Stimulated activated CD4-positive, alpha-beta T cell treated with anti-CD3 and anti-CD28 coated beads, Interleukin-1b, Interleukin-23, amount 100 ng/mL, for 4 hours (primary cell): ENCODE measurements at places on chromosomes 3 and 15.

DNA sequence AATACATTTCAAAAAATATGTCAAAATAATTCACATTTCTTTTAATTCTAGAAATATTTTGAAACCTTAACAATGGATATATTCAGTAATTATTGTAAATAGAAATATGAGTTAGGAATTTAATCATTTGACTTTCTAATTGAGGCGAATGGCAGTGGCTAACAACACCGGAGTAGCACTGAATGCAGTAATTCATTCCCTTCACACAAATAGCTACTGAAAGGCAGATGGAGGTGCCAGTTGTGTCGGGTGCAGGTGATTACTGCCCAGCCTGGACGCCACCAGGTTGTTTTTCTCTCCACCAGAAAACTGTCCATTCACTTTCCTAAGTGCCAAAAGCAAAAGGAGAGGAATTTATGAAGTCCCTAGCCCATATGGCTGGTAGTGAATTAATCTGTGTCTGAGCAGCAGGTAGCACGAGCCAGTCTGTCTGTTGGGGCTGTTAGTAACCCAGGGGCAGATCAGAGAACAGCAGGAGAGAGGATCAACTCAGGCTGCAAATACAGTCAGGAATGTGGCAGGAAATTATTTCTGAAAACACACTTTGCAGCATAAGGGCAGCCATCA is 79.3 kb upstream of the GMNC start:
- no peak for DNase-seq

GRCh38 chr15:50017522-50017921 is 101.5 kb downstream of the ATP8B4 start:
- DNase-seq: no peak

DNA sequence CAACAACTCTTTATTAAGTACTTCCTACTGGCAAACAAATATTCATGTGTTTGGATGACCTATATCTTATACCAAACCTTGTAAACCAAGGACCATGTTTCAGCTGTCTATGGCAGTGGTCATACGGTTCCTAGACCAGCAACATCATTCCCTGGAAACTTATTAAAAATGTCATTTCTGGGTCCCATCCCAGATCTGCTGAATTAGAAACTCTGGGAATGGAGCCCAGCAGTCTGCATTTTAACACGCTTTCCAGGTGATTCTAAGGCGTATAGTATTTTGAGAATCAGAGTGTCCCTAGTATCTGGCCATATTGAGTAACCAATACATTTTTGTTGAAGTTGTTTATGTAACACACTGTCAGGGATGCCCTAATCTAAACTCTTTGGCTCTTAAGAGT is 363.4 kb upstream of the LRRC3B start:
- no peak for DNase-seq

DNA sequence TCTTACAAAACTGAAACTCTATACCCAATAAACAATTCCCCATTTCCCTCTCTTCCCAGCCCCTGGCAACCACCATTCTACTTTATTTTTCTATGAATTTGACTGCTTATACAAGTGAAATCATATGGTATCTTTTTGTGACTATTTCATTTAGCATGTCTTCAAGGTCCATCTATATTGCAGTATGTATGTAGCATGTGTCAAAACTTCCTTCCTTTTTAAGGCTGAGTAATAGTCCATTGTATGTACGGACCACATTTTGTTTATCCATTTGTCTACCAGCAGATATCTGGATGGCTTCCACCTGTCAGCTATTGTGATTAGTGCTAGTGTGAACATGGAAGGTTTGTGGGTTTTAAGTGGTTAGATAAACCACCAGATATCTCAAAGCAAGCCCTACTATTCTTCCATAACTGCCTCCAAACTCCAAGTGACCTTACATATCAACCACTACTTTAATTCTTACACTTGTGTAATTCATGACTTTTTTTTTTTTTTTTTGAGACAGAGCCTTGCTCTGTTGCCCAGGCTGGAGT is 134.7 kb downstream of the TMCC1 start:
- no peak for DNase-seq

GRCh38 chr3:154662851-154663250 is 232.9 kb upstream of the GPR149 start:
- DNase-seq: no peak

DNA sequence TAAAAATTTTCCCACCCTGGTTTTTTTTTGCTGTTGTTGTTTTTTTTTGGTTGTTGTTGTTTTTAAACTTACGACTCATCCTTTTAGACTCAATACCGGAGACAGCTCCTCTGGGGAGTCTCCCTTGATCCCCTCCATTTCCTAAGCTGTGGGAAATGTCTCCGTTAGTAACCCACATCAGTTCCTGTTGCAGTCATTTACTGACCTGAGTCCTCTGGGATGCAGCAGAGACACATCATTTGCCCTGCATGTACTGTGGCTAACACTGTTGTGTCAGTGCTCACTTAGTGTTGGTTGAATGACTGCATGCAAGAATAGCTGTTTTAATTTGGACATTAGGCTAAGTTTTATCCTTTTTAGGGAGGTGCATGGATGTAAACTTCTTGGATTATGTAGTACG is 83.8 kb downstream of the MBNL1 start:
- DNase-seq: no peak

DNA sequence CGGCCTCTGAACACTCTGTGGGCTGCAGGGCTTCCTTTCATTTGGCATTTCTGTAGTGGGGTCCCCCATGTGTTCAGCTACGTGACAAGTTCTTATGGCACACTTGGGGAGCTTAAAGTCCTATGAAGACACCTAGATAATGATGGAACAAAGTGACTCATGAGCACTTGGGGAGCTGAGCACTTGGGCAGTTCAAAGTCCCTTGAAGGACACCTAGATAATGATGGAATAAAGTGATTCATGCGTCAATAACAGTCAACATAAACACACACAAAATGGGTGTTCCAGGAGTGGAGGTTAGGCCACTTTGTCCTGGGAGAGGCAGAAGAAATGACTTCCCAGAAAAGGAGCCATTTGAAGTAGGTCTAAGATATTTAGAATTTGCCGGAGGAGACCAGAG is 66.6 kb downstream of the LDHAL6B start:
- DNase-seq: no peak

GRCh38 chr3:58022490-58022889 is 14.3 kb downstream of the FLNB start:
- DNase-seq: no peak

DNA sequence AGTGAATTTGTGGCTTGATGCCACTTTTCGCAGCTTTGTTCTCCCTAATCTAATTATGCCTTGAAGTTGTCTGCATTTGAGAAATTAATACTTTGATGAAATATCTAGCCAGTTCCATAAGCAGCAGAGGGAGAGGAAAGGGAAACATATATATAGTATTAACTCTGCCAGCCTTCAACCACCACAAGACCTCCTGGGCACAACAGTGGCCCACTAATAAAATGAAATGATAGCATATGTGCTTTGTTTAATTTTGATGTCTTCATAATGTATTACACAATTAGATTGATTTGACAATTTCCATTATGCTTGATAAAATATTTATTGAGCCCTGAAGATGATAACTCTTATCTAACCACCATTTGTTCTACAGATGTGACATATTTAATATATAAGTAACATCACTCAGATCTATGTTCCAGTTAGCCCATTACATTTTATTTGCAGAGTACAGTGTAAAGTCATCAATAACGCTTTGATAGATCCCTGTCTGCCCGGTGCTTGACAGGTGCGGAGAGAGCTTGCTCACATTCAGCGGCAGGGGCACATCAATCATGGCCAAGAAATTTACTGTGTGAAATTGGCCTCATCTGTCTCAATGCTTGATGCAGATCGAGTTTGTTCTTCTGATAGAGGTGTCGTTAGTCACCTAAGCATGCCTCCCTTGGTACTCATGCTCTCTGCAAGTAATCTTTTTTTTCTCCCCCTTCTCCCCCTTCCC is 187.4 kb downstream of the MECOM start:
- no peak for DNase-seq

DNA sequence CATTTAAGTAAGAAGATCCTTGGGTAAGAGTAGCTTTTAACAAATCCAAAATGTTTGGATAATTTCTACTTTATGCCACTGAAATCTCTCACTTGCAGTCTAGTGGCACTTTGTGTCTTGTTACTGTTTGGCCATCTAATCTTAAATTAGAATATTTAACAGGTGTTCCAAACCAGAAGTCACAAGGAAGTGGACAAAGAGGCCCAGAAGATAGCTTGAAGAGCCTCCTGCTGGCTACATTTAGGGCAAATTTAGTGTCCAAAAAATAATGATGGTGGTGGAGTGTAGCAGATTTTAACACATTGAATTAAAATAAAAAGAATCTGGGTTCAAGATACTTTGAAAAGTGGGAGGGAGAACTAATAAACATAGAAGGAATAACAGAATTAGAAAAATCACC is 172.2 kb downstream of the GHSR start:
- no peak for DNase-seq

GRCh38 chr3:128416578-128417211 is 50.0 kb downstream of the DNAJB8 start:
- no peak for DNase-seq

GRCh38 chr3:105599350-105599749 is 232.6 kb downstream of the ALCAM start:
- DNase-seq: no peak

DNA sequence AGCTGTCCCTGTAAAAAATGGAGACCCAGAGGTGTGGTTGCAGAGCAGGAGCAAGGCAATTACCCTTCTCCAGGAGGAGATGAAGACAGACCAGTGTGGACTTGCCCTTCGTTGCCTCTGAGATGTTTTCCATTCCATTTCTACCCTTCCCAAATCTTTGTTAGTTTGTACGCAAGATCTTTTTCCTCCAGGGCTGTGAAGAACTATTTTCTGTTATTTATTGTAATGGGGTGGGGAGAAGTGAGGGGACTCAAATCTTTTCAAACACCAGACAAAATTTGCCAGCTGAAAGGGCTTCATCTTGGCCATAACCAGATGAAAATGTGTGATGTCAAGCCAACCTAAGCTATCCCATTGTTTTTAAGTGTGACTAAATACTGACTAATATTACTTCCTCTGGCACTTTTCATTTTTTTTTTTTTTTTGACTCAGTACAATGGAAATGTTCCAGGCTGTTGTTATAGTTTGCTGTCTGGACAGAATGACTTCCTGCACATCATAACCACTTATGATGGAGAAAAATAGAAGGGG is 271.3 kb upstream of the TPRG1 start:
- DNase-seq: no peak

- no peak for DNase-seq
Measured at GRCh38 chr3:36817806-36818533, 53.6 kb upstream of the DCLK3 start.
